ENCODE measurements at places on chromosomes 2 and 18. TPM values are rescaled to one million over a fixed set of nuclear protein-coding genes. Genes with fewer than 3 reads are reported as not detected.

Gene DYNAP
- not detected for total RNA-seq

Gene TMEM163
- 0.16 TPM for total RNA-seq

Gene DAW1
- not detected for total RNA-seq

Gene POU3F3
- total RNA-seq: not detected

Gene UGT1A4
- not detected for total RNA-seq

Gene POTEJ
- total RNA-seq: 0.16 TPM

Gene CRACDL
- 2.9 TPM for total RNA-seq

Gene RFTN2
- 7.8 TPM for total RNA-seq

Gene SLC30A3
- 34.7 TPM for total RNA-seq

Gene CBLN2
- not detected for total RNA-seq

Gene PIEZO2
- total RNA-seq: 270 TPM

Gene SGPP2
- not detected for total RNA-seq

Gene SLC9A2
- total RNA-seq: under 0.01 TPM

Gene STEAP3
- total RNA-seq: 8.6 TPM

Gene NCL
- 108 TPM for total RNA-seq

Gene DAPL1
- total RNA-seq: not detected

Gene IL1R2
- not detected for total RNA-seq

Gene SIX2
- not detected for total RNA-seq

Gene DOK6
- under 0.01 TPM for total RNA-seq

Gene SERPINB3
- not detected for total RNA-seq

Gene KIF3C
- total RNA-seq: 6.2 TPM

Gene KCNG2
- total RNA-seq: not detected
